EL (cell line): ENCODE measurements at places on chromosomes 11 and 22.

DNA sequence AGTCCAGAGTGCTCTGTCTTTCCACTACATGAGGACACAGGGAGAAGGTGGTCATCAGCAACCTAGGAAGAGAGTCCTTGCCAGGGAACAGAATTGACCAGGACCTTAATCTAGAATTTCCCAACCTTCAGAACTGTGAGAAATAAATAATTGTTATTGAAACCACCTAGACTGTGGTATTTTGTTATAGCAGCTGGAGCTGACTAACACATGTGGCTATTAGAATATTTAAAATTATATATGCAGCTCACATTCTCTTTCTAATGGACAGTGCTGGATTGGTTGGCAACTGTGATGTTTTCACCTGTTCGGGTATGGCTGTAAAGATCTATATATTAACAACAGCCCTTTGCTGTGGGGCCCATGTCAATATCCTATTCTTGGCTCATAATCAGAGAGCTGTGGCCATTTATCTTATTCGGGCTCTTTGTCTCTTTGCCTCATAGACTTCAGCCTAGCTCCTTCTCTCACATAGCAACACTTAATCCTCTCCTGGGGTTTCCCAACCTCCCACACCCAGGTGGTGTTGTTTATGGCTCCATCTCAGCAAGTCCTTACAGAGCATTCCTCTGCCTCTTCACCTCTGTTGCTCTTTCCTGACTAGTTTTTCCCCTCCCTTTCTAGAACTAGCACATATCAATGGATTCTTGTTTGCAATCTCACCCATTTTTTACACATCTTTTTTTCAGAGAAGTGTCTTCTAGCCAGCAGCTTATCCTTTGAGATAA is 46.4 kb upstream of the AMOTL1 start:
- DNase-seq, result no peak

- peak; percentile 98 for DNase-seq
Observed at GRCh38 chr11:63871962-63872799, 33.3 kb downstream of the MARK2 start.

- DNase-seq, result no peak
Observed at GRCh38 chr11:92916299-92916698, 53.2 kb upstream of the MTNR1B start.

DNA sequence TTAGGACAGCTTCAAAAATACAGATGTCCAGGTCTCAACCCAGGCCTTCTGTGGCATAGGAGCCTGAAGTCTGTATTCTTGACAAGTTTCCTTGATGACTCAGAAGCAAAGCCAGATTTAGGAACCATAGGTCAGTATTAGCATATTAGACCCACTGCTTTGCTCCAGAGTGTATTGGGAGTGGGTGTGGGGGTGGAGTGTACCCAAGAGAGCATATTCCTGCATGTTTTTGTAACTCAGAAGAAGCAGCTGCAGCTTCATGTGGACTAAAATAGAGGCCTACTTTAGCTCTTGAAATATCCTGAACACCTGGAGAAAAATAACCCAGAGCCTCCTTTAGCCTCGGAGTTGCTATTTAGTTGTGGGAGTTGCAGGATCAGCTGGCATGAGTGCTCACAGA is 106.7 kb downstream of the CCDC81 start:
- DNase-seq, result peak; percentile 24

DNA sequence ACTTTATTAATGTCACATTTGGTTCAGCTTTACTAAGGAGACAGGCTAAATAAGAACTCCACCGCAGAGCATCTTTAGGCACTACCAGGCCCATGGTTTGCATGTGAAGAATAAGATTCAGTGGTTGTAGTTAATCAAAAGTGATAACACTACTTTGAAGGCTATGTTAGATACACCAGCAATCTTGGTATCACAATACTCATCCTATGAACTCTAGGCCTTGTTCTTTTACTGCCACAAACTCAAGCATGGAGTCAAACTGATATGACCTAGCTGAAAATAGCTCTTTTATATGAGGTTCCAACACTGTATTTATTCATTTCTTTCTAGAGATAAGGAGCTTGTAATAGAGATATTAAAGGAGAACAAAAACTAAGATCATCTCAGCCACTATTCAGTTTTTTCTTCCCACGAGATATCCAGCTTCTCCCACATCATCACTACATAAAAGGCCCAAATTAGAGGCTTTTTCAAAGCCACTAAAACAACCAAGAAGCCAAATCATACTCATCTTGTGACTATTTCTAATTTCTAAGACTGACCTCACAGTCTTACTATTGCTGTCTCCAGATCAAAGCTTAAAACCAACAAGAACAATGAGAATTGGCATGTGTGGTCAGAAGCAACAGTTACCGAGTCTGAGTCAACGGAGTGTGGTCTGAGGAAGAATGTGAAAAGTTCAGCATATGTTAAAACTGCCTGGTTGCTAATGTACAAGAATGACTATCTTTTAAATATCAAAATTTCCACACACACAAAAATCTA is 25.1 kb upstream of the GUCY1A2 start:
- peak; percentile 92 for DNase-seq
